Thoracic aorta (tissue), 2 donors: ENCODE measurements at places on chromosomes 11 and 22. TPM values are rescaled to one million over a fixed set of nuclear protein-coding genes. Genes with fewer than 3 reads are reported as not detected.

The OVCH2 gene
- total RNA-seq, result 1.2 TPM

The SLC17A6 gene
- not detected for total RNA-seq

The ANKK1 gene
- 0.68 TPM for total RNA-seq

The POU2AF1 gene
- total RNA-seq, result not detected

GRCh38 chr11:43278193-43278956, 33.4 kb upstream of the API5 start:
- H3K4me3 ChIP-seq, result no peak overlapping the region
- no peak for DNase-seq
- no peaks in the 10 kb centered on the region for H3K4me1 ChIP-seq
- no peaks in the 10 kb centered on the region for H3K27me3 ChIP-seq
- H3K36me3 ChIP-seq, result no peaks in the 10 kb centered on the region

DNA sequence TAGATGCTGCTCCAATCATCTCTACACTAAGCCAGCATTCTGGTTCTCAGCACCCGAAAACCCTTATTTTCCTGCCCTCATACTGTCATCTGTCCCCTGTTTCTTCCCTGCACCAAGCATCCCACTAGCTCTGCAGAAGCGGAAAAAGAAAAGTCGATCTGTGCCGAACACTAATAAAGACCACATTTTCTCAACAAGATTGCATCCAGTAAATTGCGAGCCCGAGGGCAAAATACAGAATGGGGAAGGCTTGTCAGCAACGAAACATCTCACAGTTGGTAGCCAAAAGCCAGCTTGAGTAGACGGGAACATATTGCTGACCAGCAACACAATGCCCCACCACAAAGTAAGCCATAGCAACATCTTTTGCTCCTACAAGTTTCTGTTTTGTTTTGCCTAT, 227.4 kb downstream of the CADM1 start:
- H3K27me3 ChIP-seq, result no peaks in the 10 kb centered on the region
- H3K4me3 ChIP-seq, result no peak overlapping the region
- H3K36me3 ChIP-seq, result no peaks in the 10 kb centered on the region

DNA sequence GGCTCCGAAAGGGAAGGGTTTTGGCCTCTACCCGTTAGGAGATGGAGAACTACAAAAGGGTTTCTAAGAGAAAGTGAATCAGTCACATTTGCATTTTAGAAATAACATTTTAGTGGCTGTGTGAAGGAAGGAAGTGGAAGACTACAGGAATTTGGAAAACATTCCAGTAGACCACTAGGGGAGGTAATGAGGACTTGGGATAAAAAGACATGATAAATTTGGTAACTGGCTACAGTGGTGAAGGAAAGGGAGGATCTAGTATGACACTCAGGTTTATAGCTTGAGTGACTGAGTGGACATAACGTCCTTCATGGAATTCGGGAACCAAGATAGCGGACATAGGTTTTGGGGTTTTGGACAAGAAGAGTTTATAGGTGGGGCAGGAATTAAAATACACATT, 7.0 kb upstream of the RRM1 start:
- peaks cover 63% of the 10 kb centered on the region for H3K36me3 ChIP-seq
- H3K27me3 ChIP-seq, result no peaks in the 10 kb centered on the region
- H3K4me3 ChIP-seq, result no peak overlapping the region
- H3K4me1 ChIP-seq, result no peaks in the 10 kb centered on the region

DNA sequence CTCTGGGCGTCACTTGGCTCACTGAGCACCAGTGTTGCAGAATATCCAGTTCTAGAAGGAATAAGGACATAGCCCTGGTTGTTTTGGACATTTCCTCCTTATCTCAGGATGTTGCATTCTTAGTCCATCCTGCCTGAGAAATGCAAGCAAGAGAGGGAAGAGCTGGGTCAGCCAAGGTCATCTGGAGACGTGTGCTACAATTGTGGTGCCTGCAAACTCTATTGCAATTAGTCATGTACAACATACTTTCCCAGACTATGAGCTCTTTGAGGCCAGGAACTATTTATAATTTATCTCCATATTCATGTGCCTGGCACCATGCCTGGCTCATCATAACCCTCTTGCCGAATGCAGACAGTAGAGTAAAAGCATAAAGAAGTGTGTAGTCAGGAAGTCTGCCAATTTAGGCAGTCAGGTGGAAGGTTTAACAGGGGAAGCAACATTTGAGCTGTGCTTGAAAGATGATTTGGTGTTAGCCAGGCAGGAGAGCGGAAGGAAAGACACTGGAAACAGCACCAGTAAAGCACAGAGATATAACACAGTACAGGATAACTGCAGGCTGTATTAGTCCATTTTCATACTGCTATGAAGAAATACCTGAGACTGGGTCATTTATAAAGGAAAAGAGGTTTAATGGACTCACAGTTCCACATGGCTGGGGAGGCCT, 129.4 kb upstream of the PAX6 start:
- no peak overlapping the region for H3K27ac ChIP-seq
- no peaks in the 10 kb centered on the region for H3K4me1 ChIP-seq
- no peak overlapping the region for H3K4me3 ChIP-seq
- no peaks in the 10 kb centered on the region for H3K27me3 ChIP-seq
- no peak for DNase-seq

DNA sequence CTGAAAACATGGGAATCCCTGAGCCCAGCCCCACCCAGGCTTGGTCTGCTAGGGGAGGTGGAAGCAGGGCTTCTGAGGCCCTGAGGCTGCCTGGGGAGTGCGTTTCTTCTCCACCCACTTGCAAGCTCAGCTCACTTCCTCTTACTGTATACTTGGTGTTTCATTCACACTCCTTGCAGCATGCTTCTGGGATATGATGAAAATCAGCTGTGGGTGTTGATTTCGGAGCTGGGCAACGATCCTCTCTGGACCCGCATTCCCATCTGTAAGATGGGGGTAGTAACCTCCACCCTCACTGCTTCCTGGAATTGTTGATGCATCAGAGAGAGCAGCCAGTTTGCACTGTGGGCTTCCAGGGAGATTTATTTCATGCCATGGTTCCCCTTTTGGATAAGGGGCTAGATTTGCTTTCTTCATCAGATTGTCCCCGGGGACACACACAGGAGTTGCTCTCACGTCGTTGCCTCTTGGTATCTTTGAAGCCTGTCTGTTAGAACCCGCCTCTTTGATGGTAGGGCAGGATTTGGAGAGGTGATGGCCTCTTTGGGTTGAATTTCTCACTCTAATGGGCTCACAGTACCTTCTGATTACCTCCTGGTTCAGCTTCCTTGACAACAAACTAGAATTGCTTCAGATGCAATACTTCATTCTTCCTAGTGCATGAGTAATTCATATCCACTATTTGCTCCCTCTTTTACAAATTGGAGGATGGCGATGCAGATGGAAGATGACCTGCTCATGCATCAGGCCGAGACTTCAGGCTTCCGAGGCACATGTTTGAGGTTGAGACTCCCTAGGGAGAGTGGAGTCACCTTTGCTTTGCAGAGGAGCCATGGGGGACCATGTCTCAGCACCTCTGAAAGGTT, 40.4 kb downstream of the BCR start:
- H3K4me1 ChIP-seq, result peaks cover 59% of the 10 kb centered on the region
- no peak overlapping the region for H3K4me3 ChIP-seq
- no peaks in the 10 kb centered on the region for H3K36me3 ChIP-seq
- H3K27ac ChIP-seq, result no peak overlapping the region
- DNase-seq, result no peak
